ENCODE measurements at places on chromosomes 4 and X. TPM values are rescaled to one million over a fixed set of nuclear protein-coding genes. Genes with fewer than 3 reads are reported as not detected.

Gene XKRX
- total RNA-seq = 1.2 TPM

Gene FHDC1
- 27.7 TPM for total RNA-seq

Gene GSTCD
- total RNA-seq = 22.0 TPM

Gene RBM46
- total RNA-seq = 0.54 TPM

Gene FRAS1
- total RNA-seq = 109 TPM

Gene HPGD
- total RNA-seq = 1.3 TPM

Gene CITED1
- total RNA-seq = 2.2 TPM

Gene PPP1R2C
- total RNA-seq = not detected

Gene OTUD6A
- total RNA-seq = 0.17 TPM

Gene TCP11X2
- total RNA-seq = 0.32 TPM

Gene LINC00632
- 89.0 TPM for total RNA-seq

Gene COX7B2
- not detected for total RNA-seq

GRCh38 chrX:103651151-103651773 lies 22.5 kb downstream of the TCEAL1 start:
- DNase-seq = no peak

GRCh38 chr4:121073672-121074381 lies 1.5 kb upstream of the NDNF start:
- no peak for DNase-seq

GRCh38 chrX:112688242-112688641 lies 8.5 kb upstream of the LHFPL1 start:
- DNase-seq = no peak

- no peak for DNase-seq
Measured at GRCh38 chr4:186770481-186771175, 47.0 kb upstream of the FAT1 start.

- no peak for DNase-seq
Measured at GRCh38 chrX:40844471-40844870, 109.1 kb upstream of the MED14 start.

DNA sequence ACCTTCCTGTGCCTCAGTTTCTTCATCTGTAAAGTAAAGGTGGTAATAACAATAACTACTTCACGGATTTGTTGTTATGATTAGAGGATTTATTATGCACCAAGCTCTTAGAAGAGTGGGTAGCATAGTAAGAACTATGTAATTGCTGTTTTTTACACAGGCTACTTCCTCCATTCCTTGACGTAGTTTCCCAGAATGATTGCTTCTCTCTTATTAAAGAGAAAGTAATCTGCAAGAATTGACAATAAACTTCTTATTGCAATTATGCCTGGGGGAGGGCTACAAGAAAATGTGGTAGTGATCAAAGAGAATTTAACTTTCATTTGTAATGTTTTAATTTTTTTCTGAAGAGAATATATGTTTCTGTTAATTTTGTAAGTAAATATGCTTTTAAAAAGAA lies 238.7 kb downstream of the GASK1B start:
- no peak for DNase-seq

DNA sequence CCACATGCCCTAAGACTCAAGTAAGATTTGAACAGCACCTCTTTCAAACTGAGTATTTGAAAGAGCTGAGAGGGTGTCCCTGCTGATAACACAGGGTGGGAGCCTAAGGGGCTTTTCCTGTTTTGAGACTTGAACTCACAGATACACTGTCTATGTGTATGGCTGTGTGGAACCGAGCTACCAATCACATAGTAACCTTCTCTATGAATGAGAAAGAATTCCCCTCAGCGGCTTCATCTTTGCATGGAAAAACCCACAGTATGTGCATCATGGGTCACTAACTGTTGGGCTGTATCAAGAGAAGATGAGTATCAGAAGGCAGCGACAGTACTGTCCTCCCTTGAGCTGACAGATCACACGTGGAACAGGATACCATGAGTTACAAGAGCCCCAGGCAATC lies 336.3 kb downstream of the AFF2 start:
- DNase-seq = no peak

DNA sequence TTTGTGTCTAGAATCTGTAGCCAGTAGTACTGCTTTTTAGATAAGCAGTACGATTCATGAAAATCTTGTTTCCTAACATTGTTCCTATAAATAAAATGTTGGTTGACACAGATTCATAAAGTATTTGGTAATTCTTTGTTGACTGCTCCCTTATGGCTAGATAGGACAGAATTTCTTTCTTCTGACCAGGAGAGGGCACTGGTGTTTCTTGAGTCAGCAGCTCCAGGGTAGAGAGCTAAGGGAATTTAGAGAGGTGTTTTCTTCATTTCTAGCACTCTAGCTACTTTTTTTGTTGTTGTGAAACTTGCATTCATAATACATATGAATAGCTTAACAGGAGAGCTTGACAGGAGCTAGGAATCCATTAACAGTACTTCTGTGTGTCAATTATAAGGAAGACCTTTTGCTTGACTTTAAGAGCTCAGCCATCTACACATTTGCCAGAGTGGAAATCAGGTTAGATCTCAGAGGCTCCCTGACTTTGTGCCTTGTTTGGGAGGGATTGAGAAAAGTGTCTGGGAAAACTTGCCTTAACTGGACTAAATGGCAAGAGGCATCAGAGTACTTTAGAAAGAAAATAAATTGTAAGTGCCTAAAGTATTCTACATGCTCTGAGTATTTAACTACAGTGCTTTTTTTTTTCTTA lies 756.1 kb downstream of the SH3BGRL start:
- DNase-seq = no peak

DNA sequence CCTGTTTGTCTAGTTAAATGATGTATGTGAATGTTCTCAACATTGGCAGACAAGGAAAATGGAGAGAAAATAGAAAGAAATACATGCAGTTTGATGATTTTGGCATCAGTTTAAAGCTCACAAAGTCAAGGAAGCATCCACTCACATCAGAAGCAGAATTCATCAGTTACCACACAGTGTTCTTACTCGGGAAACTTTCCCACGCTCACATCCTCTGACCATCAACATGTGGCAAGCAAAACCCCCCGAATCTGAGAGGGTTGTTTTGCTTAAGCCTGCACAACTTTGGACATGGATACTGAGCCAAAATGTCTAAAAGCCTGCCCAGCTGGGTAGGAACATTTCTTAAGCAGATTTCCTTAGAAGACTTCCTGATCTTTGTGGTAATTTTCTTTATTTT lies 407.6 kb downstream of the ANKRD50 start:
- no peak for DNase-seq

GRCh38 chrX:131477498-131477897 lies 66.4 kb upstream of the OR13H1 start:
- no peak for DNase-seq

DNA sequence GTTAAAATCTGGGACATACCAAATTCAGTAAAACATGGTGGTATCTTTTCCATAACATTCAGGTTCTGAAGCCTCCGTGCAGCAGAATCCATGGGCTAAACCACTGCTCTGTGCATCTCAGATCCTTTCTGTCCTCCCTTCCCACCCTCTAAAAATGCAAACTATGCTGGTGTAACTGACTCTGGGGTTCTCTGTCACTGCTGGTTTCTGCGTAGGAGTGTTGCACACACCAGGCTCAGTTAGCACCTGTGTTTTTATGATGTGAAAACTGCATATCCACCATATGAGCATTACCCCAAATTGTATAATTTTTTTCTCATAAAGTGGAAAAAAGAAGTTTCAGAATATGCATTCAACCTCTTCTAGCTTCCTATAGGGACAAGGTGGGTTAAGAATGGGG lies 22.4 kb upstream of the IL21 start:
- DNase-seq = no peak

DNA sequence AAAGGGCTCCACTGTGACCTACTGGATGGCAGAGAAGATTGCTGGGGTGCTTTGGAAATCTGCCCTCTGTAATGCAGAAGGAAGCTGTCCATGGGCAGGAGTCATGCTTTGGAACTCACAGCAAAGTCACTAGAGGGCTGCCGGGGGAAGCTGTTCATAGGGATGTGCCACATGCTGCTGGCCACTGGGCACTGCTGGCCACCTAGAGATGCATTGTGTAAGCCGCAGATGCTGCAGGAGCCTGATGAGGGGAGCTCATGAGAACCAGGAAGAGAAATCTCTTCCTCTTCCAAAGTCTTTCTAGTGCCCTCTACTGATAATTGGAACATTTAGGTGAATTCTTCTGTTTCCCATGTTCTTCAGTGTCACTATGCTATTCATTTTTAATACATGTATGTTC lies 31.2 kb upstream of the UXT start:
- no peak for DNase-seq

DNA sequence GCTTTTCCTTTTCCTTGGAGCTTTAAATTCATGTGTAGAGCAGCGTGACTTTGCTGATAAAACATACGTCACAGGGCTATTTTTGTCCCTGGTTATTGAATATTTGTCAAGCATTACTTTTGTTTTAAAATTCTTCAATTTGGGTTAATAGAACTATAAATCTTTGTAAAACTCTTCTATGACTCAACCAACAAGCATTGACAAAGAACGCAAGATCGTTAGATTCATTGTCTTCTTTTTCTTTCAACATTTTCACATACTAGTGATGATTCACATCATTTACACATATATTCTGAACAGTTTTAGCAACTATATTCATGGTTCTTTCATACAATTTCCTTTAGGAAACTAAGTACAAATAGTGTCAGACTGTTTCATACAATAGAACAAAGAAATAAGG lies 72.0 kb upstream of the GPM6A start:
- no peak for DNase-seq

DNA sequence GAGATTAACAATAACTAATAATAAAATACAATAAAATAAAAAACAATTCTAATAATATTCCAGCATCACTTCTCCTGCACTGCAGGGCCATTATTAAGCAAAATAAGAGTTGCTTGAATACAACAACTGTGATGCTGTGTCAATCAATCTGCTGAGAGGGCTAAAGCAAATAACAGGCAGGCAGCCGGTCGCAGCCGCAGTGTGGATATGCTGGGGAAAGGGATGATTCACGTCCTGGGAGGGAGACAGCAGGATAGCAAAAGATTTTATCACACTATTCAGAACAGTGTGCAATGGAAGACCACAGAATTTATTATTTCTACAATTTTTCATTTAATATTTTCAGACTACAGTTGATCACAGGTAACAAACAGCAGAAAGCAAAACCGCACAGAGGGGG lies 76.5 kb upstream of the SMARCAD1 start:
- no peak for DNase-seq

GRCh38 chr4:4831266-4831665 lies 28.2 kb upstream of the MSX1 start:
- DNase-seq = no peak

- DNase-seq = no peak
Measured at GRCh38 chr4:102759831-102760644, 730 bp downstream of the MANBA start.

GRCh38 chr4:47930971-47931804 lies 16.8 kb upstream of the NFXL1 start:
- no peak for DNase-seq

- DNase-seq = no peak
Measured at GRCh38 chrX:99798936-99799335, 611.1 kb downstream of the PCDH19 start.

DNA sequence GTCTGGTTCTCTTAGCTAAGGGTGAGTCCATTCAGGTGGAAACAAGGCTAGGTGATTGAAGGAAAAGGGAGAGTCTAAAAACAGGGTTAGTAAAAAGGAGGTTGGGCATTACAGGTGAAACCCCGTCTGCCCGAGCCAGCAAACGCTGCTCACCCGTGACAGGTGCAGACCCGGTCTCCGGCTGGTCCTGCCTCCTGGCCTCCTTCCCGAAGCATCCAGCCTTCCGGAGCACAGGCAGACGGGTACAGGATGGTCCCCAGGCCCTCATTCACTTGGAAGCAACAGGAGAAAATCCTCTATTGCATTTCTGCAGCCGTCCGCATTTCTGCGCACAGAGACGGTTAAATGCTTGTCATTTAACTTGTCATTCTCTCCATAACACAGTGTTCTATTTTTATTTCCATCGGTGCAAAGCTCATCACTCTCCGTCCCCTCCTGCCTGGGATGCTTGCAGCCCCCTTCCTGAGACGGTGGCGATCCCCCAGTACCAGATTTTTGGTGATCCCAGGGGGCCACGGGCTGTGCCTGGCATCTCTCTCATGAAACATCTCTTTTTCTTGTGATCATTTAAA lies 90.8 kb upstream of the PPP2R3B start:
- no peak for DNase-seq

- DNase-seq = no peak
Measured at GRCh38 chrX:79365591-79365990, 1.5 kb downstream of the ITM2A start.

DNA sequence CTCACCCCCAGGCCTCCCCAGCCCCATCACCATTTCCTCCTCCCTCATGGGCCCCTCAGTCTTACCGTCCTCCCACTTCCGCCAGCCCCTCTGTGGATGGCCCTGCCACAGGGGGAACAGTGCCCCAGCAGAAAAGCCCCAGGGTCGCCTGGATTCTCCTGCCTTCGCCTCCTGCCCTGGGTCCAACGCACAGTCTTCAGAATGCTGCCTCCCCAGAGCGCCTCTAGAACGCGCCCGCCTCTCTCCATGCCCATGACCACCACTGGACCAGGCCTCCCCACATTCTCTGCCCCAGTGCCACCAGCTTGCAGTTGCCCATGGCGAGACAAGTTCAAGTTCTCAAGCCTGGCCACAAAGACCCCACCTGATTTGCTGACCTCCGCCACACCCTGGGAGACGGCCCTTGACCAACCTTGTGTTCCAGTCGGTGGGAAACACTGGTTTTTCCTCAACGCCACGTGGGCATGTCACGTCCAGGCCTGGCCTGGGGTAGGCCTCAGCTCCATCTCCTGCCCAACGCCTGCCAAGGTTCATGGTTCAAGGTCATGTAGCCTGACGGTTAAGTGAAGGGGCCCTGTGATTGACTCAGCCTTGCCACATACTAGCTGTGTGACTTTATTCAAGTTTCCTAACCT lies 634 bp upstream of the PLXNB3 start:
- no peak for DNase-seq

DNA sequence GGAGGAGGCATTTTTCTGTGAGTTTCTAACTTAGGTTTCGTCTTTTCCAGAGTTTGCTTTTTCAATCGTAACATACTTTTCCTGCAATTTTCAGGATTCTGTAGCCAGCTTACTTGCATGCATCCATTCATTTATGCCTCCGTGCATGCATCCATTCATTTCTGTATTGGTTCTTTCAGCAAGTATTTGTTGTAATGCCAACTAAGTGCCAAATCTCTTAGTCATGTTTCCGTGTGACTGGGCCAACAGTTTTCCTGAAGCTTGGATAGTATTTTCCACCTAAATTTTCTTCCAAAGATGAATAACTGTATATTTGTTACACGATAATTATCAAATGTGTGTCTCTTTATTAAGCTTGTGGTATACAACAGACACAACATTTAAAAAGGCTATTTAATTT lies 41.5 kb downstream of the CBLL2 start:
- no peak for DNase-seq

- no peak for DNase-seq
Measured at GRCh38 chrX:1700757-1701156, 85.9 kb downstream of the ASMT start.
